ENCODE measurements at places on chromosomes 2 and 18.

- peak; percentile 43 for DNase-seq
Observed at GRCh38 chr2:61436092-61436491, 34.8 kb downstream of the USP34 start.

GRCh38 chr2:42367835-42368234, 6.8 kb upstream of the COX7A2L start:
- no peak for DNase-seq

- no peak for DNase-seq
Observed at GRCh38 chr18:1624612-1625011, 719.9 kb downstream of the ADCYAP1 start.

DNA sequence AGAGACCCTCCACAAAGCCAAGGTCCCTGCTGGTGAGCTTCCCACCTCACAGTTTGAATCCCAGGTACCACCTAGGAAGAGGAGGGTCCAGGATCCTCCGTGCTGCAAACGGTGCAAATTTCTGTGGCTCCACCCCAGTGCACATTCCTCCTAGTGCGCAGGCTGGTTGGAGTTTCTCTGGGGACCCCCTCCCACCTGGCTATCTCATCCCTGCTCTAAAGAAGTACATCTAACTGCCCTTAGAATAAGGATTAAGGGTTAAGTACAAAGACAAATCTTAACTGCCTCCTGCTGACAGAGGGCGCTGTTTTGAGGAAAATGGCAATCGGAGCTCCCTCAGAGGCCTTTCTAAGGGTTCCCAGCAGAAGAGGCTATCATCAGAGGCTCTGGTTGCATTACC, 109.6 kb upstream of the FSIP2 start:
- DNase-seq, result peak; percentile 0

DNA sequence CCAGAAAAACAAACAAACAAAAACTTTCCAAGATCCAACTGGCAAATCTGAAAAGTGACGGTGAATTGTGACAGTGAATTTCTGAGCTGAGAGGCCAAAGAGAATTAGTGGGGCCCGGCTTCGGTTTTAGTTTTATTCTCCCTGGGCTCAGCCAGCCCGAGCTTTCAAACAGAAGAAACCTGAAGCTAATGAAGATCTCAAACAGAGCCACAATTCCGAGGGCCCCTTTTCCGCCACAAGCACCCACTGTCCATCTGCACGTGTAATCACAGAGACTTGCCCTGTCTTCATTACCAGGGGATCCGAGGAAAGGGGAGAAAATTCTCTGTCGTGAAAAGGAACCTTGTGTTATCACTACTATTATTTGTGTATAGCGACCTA, 4.2 kb upstream of the ONECUT2 start:
- DNase-seq, result no peak

GRCh38 chr2:144154205-144154604, 365.7 kb downstream of the ZEB2 start:
- no peak for DNase-seq

- DNase-seq, result peak; percentile 40
Observed at GRCh38 chr2:85933753-85934594, 45.2 kb upstream of the ST3GAL5 start.

GRCh38 chr2:241976296-241976695, 106.8 kb downstream of the RTP5 start:
- no peak for DNase-seq

All from suppressor macrophage treated with lipopolysaccharide for 1 hour (primary cell).